ENCODE measurements at places on chromosomes 3 and 15.

DNA sequence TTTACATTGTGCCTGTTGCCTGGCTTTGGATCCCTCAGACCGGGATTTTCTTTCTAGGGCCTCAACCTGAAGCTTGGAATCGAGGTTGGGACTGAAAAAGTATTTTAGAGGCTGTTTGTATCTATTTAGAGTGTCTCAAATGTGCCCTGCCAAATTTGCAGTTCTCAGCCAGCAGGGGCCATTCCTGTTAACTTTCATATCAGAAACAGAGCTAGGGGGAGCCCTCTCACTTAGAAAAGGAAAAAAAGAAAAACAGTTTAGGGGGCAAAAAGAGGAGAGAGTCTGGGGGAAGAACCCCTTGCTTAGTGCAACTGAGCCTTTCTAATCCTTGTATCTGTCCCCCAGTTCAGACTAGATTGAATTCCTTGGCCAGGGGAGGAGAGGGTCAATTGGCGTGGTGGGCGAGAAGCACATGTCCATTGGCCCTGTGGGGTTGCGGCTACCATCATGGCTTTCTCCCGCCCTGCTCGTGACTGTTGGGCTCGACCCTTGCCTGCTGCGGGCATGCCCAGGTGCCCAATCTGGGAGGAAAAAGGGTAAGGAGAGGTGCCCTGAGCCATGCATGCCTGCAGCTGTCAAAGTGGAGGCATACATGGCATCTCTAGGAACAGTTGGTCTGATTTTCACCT, 101.6 kb downstream of the CFAP44 start:
- no peak for DNase-seq

GRCh38 chr3:71018799-71019198, 564.7 kb downstream of the FOXP1 start:
- DNase-seq, result no peak

DNA sequence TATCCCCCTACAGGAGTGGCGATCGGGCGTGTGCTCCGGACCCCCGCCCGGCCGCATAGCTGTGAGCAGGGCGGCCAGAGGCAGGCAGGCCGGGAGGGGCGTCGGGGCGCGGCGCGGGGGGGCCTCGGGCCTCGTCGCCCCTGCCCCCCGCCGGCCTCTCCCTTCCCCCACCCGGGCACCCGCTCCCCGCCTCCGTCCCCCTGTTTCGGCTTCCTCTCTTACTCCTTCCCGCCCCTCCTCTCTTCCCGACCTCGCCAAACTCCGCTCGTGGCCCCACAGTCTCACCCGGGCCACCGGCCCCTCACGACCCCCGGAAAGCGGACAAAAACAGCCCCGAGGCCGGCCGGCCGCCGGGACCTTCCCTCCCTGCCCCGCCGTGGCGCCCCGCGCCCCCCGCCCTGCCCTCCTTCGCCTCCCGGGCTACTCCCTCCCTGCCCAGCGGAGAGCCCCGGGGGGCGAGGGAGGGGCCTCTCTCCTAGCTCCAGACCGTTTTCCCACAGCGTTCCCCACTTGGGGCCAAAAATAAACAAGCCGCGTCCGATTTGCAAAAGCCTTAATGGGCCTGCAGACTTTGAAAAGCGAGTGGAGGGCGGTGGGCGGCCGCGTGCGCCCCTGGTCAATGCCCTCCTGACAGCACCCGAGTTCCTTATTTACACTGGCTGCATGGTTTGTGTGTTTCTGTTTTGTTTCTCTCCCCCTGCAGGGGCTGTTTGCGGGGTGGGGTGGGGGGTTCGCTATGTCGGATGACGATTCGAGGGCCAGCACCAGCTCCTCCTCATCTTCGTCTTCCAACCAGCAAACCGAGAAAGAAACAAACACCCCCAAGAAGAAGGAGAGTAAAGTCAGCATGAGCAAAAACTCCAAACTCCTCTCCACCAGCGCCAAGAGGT, 1.0 kb downstream of the UBE2E1 start:
- DNase-seq, result peak; percentile 34

DNA sequence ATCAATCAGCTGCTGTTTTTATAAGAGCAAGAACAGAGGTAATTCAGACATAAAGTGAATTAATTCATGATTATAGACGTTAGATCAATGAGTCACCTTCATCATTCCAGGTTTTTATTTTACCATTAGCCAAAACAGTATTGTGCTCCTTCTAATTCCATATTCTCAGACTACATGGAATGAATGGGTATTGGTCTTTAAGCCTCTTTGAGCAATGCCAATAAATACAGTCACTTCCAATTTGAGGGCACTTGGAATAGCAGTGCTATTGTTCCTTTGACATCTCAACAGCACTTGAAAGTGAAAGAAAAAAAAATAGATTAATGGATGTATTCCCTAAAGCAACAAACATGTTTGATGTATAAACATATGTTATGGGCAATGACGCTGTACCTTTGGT, 830.9 kb upstream of the CFAP20DC start:
- DNase-seq, result no peak

- DNase-seq, result peak; percentile 11
Observed at GRCh38 chr3:81643721-81644120, 117.7 kb downstream of the GBE1 start.

All from GM12865 (cell line).